ENCODE measurements at places on chromosomes 1 and 21. TPM values are rescaled to one million over a fixed set of nuclear protein-coding genes. Genes with fewer than 3 reads are reported as not detected.

DNA sequence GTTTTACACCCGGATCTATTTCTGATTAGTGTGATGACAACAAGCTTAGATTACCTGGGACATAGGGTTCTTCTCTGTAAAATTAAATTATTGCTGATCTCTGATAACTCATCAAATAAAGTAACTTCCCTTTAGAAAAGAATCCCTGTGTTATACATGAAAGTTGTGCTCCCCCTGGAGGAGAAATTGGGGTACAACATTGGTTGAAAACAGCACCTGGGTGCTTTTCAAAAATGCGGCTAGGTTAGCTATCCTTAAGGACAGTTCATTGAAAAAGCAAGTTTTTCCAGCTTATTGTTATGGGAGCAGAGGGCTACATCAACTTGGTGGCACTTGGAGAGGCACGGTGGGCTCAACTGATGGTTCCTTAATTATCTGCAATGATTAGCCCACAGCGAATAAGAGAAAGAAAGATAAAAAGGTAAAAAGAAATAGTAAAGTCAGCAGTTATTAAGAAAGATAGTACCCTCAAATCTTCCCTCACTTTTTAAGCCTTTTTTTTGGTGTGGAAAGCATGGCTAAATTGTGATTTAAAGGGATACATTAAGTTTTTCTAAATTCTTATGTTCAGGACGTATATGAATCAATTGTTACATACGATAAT lies 97.8 kb downstream of the FMN2 start:
- DNase-seq, result peak; percentile 41

DNA sequence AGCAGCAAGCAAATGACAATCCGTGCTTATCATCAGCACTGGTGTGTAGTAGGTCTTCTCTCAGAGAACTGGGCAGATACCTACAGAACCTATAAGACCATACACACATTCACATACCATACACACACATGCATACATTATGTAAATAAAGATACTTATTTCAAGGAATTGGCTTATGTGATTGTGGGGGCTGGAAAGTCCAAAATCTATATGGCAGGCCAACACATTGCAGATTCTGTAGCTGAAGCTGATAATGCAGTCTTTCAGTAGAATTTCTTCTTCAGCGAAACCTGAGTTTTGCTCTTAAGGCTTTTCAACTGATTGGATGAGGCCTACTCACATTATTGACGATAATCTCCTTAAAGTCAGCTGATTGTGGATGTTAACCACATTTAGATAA lies 24.1 kb downstream of the RAP1A start:
- DNase-seq, result no peak

DNA sequence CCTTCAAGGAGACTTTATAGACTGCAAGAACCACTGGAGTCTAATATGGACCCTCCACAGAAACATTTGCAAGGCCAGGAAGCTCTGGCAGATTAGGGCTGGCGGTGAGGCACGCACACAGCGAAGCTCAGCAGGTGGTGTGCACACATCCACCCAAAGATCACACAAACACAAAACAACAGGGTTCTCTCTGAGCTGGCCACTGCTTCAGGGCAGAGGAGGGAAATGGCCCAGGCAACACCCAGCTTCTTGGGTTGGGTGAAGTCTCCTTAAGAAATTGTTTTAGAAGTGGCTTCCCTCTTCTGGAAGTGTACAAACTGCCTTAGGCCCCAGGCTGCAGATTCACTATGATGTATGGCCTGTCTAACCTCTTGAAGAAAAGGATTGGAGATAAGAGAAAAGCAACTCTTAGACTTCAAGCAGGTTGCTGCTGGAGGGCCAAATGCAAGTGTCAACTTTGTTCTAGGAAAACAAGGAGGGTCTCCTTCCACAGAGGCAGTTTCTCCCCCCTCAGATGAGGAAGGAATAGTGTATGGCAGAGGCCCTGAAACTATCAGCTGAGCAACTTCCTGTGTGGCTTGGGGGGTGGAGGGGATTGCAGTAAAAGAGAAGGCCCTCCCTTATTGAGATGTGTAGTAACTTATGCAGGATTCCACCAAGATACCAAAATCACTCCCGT lies 2.0 kb downstream of the RCSD1 start:
- DNase-seq, result no peak

GRCh38 chr1:243712941-243713340 lies 137.1 kb downstream of the AKT3 start:
- DNase-seq, result no peak

DNA sequence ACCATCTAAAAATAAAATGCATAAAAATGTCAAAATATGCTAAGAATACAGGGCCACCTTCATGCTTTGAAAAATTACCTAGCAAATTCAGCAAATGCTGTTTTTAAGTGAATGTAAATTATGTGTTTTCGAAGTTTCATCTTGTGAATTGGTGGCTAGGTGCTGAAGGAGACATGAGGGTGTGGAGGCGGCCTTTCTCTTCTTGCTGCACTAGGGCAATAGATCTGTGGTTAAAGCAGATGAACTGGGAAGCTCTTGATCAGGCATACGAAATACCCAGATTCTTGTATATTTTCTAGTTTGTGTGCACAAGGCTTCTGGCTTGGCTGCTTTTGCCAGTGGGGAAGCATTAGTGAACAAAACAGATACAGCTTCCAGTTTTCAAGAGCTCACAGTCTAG lies 224.5 kb downstream of the ST6GALNAC3 start:
- no peak for DNase-seq

DNA sequence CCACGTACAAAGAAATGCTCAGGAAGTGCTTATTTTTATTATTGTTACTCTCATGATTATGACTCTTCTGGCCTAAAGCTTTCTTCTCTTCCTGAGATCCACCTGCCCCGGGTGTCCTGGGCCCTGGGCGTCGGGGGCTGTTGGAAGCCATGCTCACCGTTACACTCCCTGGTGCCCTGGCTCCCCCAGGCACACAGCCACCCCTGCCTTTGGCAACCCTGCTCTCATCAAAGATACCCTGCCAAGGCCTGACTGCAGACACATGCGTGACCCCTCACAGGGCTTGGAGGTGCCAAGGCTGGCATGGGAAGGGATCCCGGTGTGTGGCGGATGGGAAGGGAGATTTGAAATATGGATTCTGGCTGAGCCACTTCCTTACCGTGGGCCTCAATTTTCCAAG lies 3.3 kb upstream of the KISS1 start:
- no peak for DNase-seq

DNA sequence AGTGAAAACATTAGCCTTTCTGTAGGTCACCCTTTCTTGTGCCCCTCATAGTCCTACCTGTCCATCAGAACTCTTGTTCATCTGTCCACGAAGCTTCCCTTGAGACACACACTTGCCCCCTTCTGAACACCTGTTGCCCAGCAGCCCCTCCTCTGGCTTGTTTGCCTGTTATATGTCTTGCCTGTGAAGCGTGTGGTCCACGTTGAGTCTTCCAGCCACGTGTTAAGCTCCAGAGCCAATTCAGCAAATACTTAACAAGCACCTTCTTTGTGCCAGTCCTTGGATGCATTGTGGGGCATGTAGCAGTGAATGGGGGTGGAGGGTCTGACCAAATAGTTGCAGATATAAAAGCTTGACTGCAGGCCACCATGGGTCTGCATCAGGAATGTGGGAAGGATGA lies 66.6 kb downstream of the MAN1C1 start:
- DNase-seq, result no peak

DNA sequence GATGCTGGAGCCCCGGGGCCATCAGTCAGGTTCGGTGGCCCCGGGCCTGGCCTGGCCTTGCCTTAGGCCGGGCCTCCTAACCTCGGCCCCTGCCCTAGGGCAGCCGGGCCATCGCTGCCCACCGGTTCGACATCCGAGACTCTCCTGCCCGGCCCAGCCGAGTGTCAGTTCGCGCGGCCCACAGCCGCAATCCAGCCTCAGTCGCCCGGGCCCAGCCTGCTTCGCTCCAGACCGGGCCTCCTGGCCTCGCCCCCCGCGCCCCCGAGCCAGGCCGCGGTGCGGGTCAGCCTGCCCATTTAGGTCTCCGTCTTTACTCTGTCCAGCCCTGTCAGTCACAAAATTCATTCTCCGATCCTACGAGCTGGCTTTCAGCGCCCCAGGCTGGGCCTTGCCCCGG lies 777 bp downstream of the LRRC41 start:
- no peak for DNase-seq

DNA sequence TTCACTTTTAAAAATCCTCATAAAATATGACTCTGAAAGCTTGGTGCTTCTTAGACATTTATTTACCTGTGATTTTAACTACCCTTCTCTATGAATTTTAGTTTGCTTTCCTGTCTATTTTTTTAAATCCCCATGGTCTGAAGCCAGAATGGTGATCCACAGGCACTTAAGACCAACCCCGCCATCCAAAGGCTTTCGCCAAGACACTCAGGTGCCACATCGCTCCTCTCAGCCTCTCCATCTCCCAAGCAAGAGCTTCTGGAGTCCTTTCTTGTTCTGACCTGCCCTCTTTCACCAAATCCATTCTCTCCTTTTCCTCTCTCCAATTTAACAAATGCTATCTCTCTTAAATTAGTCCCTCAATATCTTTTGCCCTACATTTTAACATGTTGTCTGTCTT lies 464.6 kb downstream of the PCP4 start:
- no peak for DNase-seq

- no peak for DNase-seq
These were observed 96.3 kb upstream of the KIF26B start for GRCh38 chr1:245058436-245058835.

- no peak for DNase-seq
These were observed 136.1 kb downstream of the DISP1 start for GRCh38 chr1:222950892-222951291.

GRCh38 chr21:46149205-46149901 lies 6.0 kb downstream of the FTCD start:
- DNase-seq, result no peak

CLDN19 gene
- total RNA-seq, result not detected

OR10Z1 gene
- not detected for total RNA-seq

PSMA5 gene
- 174 TPM for total RNA-seq

WRAP73 gene
- 17.7 TPM for total RNA-seq

CELF3 gene
- total RNA-seq, result not detected

SPRR2A gene
- total RNA-seq, result not detected

TCHH gene
- total RNA-seq, result not detected

Data from HFFc6 (cell line).